ENCODE measurements at places on chromosomes 2 and 18.

DNA sequence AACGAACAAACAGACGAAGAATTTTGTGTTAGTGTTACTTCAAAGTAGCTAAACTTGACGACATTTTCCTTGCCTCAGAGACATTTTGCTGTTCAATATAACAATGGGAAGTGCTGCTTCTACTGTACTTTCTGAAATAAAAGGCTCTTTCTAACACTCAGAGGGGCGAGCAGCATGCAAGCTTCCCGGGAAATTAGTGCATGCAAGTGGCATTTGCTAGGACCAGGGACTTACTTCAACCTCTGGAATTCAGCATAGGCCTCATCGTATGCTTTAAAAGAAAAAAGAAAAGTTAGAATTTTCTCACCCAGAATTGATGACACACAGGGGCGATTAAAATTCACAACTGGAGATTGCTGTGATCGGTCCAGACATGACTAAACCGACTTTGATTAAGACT, 62.5 kb upstream of the LPIN2 start:
- peak; percentile 41 for DNase-seq

DNA sequence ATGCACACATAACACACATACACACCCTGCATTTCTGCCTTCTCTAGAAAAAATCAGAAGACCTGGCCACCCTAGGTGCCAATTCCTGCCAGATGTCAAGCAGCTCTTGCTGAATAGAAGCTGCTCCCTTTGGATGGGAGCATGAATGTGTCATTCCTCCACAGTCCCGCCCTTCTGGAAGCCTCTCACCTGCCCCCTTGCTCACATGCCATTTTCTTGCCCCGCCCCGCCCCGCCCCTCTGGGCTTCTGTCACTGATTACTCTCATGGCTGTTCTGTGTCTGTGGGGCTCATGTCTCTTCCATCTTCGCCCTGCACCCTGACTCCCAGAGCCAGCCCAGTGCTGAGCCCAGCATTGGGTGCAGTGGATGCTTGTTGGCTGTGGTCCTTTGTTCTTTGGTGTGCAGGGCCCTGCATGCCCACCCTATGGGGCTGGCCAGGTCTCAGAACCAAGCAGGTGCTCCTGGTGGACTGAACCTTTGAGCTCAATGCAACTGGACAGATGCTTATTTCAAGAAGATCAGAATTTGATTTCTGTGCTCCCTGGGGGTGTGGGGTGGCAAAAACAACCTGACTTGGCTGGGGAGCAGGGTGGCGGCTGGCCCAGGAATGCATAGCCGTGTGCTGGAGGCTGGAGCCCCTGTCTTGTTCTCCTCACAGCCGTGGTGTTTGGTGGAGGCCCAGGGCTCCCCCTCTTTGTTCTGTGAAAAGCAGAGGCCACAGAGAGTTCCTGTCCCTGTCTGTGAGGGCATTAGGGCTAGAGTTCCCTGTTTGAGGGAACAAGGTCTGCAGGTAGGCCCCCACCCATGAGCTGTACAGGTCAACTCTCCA, 140.6 kb upstream of the GLI2 start:
- no peak for DNase-seq

- DNase-seq = no peak
Measured at GRCh38 chr2:78980152-78980465, 45.4 kb upstream of the REG3G start.

DNA sequence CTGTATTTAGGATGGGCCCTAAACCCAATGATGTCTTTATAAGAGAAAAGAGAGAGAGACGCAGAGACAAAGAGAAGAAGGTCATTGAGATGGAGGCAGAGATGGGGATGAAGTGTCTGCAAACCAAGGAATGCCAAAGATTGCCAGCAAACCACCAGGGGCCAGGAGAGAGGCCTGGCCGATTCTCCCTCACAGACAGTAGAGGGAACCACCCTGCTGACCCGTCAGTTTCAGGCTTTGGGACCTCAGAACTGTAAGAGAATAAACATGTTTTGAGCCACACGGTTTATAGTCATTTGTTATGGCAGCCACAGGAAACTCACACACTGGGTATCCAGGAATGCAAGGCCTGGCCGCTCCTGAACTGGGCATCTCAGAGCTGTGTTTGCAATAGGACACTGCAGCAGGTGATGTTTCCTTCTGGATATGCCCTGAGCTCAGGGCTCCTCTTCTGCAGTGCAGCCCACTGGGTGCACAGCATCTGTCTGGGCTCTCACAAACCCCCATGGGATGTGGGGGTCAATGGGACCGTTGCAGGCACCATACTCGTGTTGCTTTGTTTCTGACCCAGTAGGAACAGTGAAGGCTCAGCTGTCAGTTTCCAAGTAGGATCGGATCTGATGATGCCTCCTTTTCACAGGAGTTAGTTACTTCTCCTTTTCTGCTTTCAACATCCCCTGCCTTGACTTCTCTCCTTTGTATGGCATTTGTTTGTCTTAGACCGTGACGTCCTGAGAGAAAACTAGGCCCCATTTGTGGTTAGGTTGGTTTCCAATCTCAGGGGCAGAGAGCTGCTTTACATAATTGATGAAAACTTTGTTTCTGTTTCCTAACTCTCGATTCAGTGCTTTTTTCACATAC, 20.8 kb downstream of the PTPN18 start:
- no peak for DNase-seq

DNA sequence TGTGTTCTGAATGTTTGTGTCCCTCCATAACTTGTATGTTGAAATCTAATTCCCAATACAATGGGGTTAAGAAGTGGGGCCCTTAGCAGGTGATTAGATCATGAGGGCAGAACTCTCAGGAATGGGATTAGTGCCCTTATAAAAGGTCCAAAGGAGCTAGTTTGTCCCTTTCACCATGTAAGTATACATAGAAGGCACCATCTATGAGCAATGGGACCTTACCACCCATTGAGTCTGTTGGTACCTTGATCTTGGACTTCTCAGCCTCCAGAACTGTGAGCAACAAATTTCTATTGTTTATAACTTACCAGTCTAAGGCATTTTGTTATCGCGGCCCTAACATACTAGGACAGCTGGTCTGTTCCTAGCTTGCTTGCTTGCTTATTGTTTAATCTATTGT, 106.3 kb downstream of the MYCN start:
- DNase-seq = no peak

- DNase-seq = no peak
Measured at GRCh38 chr18:11877497-11878135, 26.4 kb downstream of the CHMP1B start.

- no peak for DNase-seq
Measured at GRCh38 chr18:11572201-11572600, 37.2 kb upstream of the SLC35G4 start.

DNA sequence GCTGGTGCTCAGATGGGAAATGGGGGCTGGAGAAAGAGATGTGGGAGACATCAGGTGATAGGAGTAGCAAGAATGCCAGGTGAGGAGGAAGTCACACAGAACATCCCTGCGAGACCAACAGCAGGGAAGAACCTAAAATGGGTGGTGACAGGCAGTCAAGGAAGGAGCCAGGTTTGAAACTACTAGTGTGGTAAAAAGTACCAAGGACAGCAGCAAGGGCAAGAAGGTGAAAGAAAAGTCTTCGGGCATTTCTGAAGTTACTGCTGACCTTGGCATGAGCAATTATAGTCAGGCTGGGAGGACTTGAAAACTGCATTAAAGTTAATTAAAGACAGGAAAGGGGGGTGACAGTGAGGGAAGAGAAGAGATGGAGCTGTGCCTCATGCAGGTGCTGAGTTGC, 410.4 kb downstream of the RAD51AP2 start:
- no peak for DNase-seq

DNA sequence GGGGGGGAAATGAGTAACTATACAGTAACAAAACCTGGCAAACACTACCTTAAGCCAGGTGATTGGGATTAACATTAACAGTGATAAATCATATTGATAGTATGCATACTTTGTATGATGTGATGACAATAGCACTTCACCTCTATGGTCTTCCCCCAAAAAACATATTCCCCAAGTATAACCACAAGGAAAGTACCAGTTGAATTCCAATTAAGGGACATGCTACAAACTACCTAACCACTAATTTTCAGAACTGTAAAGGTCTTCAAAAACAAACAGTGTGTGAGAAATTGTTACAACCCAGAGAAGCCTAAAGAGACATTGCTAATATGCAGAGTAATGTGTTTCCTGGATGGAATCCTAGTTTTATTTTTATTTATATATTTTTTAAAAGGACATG, 152.4 kb downstream of the ZRANB3 start:
- DNase-seq = no peak

DNA sequence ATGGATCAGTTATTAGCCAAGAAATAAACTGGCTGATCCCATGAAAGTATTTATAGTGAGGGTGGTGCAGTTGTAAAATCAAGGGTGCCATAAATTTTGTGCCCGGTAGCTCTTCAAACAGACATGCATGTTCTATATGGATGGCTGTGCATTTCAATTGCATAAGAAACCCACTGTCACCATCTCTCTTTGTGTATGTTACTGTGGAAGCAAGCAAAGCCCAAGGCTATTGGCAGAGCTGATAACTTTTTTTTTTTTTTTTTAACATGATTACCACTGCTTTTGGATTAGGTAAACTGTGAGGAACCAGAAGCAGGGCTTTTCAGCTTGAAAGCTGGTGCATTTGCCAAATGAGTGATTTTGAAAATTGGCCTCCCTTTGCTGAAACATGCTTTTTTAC, 332.6 kb downstream of the SOX11 start:
- no peak for DNase-seq

GRCh38 chr2:33104726-33105125, 158.0 kb downstream of the LTBP1 start:
- DNase-seq = peak; percentile 53

DNA sequence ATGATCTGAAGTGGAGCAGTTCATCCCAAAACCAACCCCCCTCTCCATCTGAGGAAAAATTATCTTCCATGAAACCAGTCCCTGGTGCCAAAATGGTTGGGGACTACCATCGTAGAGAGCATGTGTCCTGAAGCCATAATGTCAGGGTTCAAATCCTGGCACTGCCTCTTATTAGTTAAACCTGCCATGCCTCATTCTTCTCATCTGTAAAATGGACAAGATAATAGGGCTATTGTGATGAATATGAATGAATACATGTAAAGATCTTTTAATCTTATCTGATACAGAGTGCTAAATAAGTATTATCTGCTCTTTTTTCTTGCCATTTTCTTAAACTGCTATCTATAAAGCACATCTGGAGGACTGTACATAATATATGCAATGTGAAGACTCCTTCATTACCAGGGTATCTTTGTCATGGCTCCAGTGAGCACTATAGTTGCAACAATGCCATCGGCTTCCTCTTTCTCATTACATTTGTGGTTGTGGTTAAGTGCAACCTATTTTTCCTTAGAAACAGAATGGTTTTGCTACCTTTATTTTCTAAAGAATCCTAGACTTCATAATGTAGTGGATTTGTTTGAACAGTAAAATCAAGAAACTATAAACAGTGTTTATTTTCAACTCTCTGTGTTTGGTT, 27.0 kb downstream of the MFSD6 start:
- no peak for DNase-seq

- peak; percentile 95 for DNase-seq
Measured at GRCh38 chr2:172084645-172085459, 455 bp upstream of the DLX1 start.

GRCh38 chr18:58947136-58947732, 82.6 kb downstream of the ZNF532 start:
- no peak for DNase-seq

- no peak for DNase-seq
Measured at GRCh38 chr2:28098501-28099225, 208.1 kb downstream of the BABAM2 start.
